ENCODE measurements at places on chromosomes 6 and 20.
A peak's percentile ranks its signal among the peaks of the same experiment; 100 is the strongest.

DNA sequence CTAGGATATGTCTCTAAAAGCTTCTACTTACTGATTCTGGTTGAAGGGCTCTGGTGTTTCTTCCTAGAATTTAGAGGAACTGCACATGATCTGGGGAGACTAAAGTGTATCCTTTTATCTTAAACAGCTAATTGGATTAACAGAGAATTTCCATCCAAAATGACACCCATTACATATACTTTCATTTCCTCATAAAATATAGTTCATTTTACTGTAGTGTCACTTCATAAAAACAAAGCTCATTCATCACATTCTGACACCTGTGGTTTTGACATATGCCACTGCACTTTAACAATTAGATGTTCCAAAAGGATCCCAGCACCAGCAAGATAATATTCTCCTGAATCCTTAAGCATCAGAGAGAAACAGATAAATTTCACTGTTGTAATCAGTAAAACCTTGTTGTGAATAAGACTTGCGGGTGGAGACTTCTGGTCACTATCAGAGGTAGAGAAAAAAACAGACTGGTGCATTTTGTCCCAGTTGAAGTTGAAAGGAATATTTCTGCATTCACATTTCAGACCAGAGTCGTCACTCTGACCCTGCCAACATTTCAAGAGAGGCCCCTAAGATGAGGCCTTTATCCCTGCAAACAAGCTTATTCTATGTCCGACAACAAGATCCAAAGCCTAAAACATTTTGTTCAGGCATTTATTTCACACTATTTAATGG is 175.3 kb upstream of the BMP5 start:
- DNase-seq: no peak

- DNase-seq: no peak
These were observed 55.8 kb downstream of the CDH4 start for GRCh38 chr20:61307686-61308476.

- no peak for DNase-seq
These were observed 26.7 kb downstream of the TRERF1 start for GRCh38 chr6:42424906-42425474.

DNA sequence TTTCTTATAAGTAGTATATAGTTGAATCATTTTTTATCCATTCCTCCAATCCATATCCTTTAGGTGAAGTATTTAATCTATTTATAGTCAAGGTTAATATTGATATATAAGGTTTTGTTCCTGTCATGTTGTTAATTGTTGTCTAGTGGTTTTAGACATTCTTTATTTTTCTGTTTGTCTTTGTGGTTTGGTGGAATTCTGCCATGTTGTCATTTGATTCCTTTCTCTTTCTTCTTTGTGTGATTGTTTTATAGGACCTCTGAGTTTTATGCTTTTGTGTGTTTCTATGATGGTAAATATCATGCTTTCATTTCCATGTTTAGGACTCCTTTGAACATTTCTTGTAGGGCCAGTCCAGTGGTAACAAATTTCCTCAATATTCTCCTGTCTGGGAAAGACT is 450.3 kb upstream of the BTBD3 start:
- DNase-seq: no peak

- peak; percentile 62 for DNase-seq
These were observed 1.9 kb upstream of the AP5S1 start for GRCh38 chr20:3818155-3819151.

DNA sequence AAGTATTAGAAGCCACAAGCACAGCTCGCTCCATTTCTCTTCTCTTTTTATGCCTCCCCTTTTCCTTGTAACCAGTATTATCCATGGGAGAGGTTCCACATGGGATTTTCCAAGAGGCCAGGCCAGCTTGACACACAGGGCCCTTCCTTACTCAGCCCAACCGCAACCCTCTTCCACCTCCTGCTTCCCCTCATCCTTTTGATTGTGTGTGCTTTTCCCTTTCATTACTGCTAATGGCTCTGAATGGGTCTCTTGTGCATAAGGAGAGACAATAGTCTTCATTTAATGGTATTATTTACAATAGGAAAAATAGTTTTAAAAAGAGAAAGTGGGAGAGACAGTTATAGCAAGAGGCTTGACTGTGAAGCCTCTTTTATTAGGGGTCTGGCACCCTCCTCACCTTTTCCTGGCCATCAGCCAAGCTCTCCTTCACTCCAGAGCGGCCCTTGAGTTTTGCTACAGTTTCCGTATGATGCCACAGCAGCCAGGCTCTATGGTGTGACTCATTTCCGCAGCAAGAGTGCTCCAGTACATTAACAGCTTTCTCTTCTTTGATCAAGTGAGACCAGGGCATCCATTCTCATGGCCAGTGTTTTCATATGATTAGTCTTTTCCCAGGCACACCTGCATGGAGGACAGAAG is 579.5 kb downstream of the TFAP2B start:
- DNase-seq: peak; percentile 79

GRCh38 chr6:144053601-144054000 is 41.8 kb downstream of the SF3B5 start:
- DNase-seq: no peak

- no peak for DNase-seq
These were observed 304.2 kb downstream of the TFAP2C start for GRCh38 chr20:56933331-56933698.

DNA sequence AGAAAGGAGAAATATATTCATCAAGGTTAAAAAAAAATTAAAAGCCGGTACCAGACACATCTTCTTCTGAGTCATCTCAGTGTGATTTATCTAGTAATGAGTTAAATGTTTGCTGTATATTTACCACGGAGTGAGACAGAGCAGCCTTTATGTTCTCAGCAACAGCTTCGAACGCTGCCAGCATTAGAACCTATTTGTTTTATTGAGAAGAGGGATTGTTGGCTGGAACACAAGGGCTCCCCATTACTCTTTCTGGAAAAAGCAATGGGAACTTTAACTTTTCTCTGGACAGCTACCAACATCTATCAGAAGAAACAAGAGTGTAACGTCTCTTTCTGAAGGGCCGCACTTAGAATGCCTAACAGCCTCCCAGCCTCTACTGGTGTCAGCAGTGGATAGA is 105.3 kb upstream of the TAB2 start:
- DNase-seq: no peak

DNA sequence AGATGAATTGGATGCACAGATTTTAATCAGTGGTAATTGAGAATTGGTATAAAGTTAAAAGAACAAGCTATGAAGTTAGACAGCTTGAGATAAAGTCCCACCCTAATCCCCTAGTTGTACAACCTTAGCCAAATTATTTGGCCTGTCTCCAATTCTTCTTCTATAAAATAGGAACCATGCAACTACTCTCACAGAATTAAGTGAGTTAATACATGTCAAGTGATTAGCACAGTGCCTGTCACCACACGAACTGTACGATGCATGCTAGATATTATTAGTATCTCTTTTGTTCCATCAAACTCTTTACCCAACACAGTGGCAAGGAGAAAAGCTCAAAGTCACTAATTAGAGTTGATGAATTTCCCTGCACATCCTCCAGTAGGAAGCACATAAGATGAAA is 44.7 kb downstream of the MBOAT1 start:
- no peak for DNase-seq

DNA sequence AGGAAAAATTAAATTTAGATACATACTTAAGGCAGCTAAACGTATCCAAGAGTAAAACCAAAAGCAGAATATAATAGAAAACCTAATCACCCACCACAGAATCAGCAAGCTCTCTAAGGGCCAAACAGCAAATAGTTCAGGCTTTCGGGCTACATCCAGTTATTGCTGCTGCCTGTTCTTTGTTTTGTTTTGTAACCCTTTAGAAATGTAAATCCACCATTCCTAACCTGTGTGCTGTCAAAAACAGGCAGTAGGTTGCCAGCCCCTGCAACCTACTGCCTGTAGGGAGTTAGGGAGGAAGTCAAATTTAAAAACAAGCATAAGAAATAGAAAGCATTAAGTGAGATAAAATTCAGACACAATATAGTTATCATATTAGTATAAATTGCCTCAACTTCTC is 225.9 kb downstream of the PTPRT start:
- no peak for DNase-seq

- DNase-seq: peak; percentile 29
These were observed 15.4 kb downstream of the FOXC1 start for GRCh38 chr6:1624851-1625781.

DNA sequence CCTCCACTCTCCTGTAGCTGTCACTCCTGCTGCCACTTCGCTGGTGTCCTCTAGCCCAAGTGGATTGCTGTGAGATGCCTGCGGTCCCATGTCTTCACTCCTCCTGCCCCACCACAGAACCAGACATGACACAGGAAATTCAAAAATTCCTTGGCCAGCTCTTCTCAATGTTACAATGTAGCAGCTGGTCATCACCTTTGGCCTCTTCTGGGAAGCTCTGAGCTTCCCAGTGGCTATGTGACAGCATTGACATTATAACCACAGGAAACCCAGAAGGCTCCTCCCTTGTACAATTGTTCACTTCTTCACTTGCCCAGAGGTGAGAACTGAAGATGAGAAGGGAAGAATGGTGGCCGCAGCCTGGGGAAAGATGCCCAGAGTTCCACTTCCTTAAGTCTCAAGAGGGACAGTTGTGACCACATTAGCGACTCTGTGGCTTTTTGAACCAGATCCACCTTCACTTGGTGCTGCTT is 76.1 kb upstream of the NAA20 start:
- no peak for DNase-seq

GRCh38 chr6:149560736-149561135 is 5.4 kb upstream of the GINM1 start:
- peak; percentile 32 for DNase-seq

DNA sequence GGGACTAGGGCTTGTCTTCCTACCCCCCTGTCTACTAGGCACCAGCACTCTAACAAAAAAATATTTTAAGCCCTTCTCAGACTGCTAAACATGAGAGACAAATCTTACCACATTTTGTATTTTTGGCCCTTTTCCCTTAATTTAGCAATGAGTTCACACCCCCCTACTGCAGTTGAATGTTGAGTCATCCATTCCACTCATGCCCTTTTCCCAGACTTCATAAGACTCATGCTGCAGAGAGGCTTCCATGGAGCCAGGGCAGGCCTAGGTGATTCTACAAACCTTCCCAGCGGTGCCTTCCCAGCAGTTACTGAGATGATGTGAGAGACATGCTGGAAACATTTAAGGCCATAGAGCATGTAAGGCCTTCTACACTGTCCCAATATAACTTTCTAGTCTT is 53.9 kb downstream of the PXDC1 start:
- peak; percentile 58 for DNase-seq

GRCh38 chr6:22214314-22214713 is 82.5 kb downstream of the PRL start:
- DNase-seq: no peak

DNA sequence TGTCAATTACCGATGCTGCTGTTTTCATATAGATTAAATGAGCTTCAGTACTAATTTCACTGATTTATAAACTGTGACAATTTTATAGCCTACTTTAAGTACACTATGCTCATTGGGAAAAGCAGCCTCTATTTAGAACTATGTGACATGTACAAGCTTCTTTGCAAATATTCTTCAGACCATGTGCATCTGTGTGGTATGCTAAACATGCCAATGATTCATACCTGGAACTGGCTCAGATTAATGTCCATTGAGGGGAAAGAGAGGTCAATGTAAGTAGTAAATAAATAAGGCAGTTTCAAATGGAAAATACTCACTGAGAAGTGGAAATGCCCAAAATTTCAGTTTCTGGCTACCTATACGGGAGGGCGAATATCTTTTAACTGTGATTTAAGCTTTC is 777.7 kb downstream of the C6orf118 start:
- no peak for DNase-seq

DNA sequence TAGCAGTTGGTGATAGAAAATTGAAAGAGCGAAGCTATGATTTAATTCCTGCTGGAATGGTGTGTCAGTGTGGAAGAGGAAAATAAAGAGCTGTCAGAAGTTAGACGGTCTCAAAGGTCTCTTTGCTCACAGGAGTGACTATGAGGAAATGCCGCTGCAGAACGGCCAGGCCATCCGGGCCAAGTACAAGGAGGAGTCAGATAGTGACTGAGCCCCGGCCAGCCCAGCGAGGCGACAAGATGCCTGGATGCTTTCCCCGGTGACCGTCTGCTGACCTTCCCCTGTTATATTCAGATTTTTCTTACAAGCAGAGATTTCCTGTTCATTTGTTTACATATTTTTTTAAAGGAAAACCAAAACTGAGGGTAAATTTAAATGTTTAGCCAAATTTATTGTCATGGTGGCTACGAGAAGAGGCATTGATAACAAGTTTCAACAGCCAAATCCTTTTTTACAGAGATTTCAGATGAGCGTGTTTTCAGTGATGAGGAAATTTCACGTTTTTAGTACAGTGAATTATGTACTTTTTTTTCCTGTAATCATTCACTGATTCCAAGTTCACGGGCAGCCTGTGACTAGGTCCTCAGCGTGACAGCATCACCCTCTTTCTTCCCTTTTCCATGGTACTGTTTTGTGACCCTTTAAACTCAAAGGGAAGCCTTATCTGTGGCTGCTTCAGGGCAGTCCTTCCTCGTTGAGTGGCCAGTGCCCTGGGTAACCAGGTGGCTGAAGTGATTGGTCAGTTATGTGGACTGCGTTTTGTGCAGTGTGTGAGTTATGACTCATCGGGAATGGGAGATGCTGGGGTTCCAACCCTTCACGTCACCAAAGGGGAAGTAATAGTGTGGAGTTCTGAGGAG is 12.6 kb downstream of the DYNLT1 start:
- peak; percentile 24 for DNase-seq

DNA sequence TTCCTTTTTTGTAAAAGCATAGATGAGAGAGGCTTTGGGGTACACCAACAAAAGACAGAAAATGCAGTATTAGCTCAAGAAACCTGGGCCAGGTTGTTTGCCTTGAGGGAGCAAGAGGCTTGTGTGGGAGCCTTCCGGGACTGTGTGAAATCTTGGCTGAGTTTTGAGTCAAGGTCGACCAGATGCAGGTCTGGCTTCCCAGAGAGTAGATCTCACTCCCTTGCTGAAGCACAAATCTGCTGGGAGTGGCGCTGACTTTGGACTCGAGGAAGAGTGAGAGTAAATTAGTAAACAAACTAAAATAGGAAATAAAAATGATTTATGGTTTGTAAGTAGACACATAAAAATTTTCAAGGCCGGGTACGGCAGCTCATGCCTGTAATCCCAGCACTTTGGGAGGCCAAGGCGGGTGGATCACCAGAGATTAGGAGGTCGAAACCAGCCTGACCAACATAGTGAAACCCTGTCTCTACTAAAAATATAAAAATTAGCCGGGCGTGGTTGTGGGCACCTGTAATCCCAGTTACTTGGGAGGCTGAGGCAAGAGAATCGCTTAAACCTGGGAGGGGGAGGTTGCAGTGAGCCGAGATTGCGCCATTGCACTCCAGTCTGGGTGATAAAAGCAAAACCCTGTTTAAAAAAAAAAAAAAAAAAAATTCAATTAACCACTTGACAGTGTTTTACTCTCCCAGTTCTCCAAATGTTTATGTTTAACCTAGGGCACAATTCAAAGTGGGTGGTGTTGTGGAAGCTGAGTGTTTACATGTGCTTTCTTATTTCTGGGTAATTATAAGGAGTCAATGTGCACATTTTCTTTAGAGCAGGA is 27.7 kb upstream of the EDN1 start:
- DNase-seq: no peak

- no peak for DNase-seq
These were observed 14.9 kb downstream of the LRRC1 start for GRCh38 chr6:53809691-53810090.

DNA sequence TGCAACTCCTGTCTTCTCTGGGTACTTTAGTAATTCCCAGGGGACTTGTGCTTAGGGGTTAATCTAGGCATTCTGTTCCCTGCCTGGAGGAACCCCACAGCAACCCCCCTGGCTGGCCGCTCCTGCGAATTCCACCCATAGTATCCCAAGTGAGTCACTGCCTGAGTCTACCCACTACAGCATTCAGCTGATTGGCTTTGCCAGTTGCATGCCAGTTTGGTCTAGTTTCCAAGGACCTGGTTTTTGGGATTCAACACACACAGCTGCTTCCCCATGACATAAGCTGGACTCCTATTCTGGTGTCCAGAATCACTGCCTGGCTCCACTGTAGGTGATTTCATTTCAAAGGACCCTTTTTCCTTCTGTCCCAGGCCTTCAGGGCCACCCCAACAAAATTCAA is 40.3 kb downstream of the PLCG1 start:
- peak; percentile 90 for DNase-seq

Measured in urothelium cell line (cell line).